ENCODE measurements at places on chromosomes 3 and 15. TPM values are rescaled to one million over a fixed set of nuclear protein-coding genes. Genes with fewer than 3 reads are reported as not detected.

DNA sequence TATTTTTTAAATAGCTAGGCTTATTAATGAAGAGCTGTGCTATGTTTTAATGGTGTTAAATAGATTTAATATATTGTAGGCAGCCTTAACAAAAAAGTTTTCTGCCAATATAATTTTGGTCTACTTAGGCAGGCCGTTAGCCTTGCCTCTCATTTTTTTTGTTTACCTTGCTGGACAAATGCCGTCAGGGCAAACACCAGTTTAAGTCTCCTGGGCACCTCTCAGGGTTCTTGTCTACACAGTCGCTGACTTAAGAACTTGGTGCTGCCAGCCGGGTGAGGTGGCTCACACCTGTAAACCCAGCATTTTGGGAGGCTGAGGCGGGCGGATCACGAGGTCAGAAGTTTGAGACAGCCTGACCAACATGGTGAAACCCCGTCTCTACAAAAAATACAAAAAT, 153.3 kb downstream of the ULK4 start:
- no peak for DNase-seq

GRCh38 chr3:114439284-114439683, 145.5 kb downstream of the TIGIT start:
- no peak for DNase-seq

GRCh38 chr3:140896997-140897396, 44.6 kb upstream of the SLC25A36 start:
- no peak for DNase-seq

GRCh38 chr3:127406309-127407025, 118.6 kb upstream of the PRR20G start:
- DNase-seq, result peak; percentile 17

CYP1A1 gene
- 0.04 TPM for polyA plus RNA-seq

TPRG1 gene
- 0.90 TPM for polyA plus RNA-seq

XYLB gene
- 0.58 TPM for polyA plus RNA-seq

ENTPD3 gene
- polyA plus RNA-seq, result 0.33 TPM

All from spleen (tissue), 13 donors.